ENCODE measurements at places on chromosomes 12 and 14.

DNA sequence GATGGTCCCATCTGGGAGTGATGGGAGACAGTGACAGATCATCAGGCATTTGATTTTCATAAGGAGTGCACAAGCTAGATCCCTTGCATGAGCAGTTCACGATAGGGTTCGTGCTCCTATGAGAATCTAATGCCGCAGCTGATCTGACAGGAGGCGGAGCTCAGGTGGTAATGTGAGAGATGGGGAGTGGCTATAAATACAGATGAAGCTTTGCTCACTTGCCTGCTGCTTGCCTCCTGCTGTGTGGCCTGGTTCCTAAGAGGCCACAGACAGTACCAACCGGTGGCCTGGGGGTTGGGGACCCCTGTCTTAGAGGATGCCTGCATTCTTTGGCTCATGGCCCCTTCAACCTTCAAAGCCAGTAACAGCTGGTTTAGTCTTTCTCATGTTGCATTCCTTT lies 130.3 kb downstream of the PTPN11 start:
- DNase-seq = no peak

DNA sequence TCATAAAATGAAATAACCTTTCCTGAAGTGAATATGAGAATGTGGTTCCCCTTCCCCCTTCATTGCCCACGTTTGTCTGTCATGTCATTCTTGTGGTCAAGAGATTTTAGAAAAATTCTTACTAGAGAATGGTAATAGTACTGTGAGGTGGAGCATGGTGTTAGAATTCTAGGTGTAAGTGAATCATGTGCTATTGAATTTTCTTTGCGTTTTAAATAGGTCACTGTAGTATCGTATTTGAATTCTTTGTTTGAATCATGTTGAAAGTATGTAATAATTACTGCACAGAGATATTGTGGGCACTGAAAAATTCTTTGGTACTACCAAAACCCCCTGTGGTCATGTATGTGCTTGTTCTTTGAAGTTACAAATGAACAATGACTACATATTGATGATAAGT lies 49.9 kb downstream of the FUT8 start:
- DNase-seq = no peak

GRCh38 chr12:105468464-105468863 lies 138.0 kb downstream of the C12orf75 start:
- DNase-seq = no peak

GRCh38 chr14:28759653-28760313 lies 6.8 kb upstream of the FOXG1 start:
- no peak for DNase-seq

DNA sequence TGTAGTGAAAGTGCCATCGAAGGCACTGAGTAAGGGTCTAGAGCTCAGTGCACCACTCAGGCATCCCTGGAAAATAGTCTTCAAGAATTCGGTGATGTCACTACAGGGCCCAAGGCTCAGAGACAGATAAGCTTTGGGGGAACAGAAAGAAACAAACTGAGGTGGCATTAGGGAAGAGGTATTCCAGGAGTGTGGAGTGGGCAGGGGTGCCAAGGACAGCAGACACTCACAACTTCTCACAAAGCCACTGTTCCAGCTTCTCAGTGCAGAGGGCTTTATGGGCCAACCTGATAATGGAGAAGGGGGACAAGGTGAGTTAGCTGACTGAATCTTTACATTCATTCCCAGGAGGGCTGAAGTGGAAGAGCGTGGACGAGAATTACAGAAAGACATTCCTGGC lies 2.1 kb downstream of the LALBA start:
- no peak for DNase-seq

- no peak for DNase-seq
These were observed 60.5 kb upstream of the USP44 start for GRCh38 chr12:95611676-95612309.

DNA sequence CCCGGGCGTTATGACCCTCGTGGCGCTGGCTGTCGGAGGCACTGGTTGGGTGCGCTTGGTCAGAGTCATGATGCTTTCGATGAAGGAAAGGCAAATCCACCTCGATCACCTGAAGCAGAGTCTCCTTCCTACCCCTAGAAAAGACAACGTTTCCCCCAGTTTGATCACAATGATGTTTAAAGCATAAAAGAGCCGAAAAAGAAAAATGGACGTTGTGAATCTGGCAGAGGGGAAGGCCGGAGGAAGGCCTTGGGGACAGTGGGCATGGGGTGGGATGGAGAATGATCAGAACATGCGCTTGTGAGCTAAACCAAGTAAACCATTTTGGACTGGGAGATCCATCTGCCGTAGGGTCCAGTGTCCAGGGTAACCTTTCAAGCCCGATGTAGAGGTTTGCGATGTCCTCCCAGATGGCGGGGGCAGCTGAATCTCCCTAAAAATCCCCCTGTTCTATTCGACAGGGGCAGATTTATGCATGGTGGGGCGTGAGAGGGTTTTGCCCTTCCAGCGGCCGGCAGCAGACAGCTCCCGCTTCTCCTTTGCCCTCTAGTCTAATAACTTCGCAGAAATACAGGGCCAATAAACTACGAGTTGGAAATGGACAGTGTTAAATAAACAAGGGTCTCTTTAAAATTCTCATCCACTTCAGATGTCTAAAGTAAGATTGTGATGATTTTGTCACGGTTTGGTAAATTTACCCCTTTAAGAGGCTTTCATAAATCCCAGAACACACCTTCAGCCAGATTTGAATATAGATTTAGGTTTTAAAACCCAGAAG lies 2.3 kb upstream of the OTX2 start:
- DNase-seq = no peak

GRCh38 chr14:72315714-72316113 lies 383.5 kb downstream of the RGS6 start:
- DNase-seq = no peak

GRCh38 chr12:9732921-9733461 lies at the start of gene CLECL1:
TSS of gene CLECL1 (minus strand) at chr12:9733097.
- peak; percentile 54 for DNase-seq

DNA sequence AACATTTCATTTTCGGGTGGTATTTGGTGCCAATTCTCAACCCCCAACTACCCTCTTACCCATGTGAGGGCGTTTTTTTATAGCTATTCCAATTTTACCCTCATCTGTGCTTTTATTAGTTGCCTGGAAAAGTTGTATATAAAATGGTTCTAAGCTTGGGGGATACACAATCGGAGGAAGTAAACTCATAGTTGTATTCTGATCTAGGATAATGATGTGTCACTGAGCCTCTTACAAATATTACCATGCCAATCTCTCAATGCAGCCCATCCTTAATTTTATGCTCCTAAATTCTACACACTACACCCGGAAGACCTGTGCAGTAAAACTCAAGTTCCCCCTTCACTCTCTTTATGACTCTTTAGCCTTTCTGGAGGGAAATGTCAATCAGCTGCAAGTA lies 1206.5 kb upstream of the FLRT2 start:
- DNase-seq = no peak

GRCh38 chr14:88379706-88380343 lies 5.6 kb upstream of the SPATA7 start:
- no peak for DNase-seq

DNA sequence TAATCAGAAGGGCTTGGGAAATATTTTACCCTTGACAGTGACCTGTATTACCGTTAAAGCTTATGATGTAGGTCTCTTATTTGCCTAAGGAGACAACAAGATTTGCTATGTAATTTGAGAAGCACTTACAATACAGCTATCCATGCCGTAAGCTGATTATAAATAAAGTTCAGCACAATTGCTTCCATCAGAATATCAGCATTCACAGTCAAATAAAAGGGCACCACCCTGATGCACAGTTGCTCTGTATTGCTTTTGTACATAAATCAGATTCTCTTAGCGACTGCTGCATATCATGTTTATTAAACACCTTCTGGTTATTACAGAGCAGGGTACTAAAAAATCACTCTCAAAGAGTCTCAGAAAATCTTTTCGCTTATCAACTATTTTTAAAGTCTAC lies 67.3 kb upstream of the VRK1 start:
- no peak for DNase-seq

GRCh38 chr14:54085232-54085761 lies 128.7 kb upstream of the BMP4 start:
- DNase-seq = no peak

- DNase-seq = no peak
These were observed 98.5 kb upstream of the PLEKHA5 start for GRCh38 chr12:19031032-19031431.

DNA sequence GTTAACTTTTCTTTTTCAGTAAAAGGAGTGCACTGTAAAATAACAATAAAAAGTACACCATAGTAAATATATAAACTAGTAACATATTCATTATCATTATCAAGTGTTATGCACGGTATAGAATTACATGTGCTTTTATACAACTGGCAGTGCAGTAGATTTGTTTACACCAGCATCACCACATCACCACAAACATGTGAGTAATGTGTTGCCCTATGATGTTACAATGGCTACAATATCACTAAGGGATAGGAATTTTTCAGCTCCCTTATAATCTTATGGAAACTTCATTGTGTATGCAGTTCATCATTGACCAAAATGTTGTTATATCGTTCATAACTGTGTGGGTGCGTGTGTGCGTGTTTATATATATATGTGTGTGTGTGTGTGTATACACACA lies 23.5 kb upstream of the NEDD1 start:
- no peak for DNase-seq

DNA sequence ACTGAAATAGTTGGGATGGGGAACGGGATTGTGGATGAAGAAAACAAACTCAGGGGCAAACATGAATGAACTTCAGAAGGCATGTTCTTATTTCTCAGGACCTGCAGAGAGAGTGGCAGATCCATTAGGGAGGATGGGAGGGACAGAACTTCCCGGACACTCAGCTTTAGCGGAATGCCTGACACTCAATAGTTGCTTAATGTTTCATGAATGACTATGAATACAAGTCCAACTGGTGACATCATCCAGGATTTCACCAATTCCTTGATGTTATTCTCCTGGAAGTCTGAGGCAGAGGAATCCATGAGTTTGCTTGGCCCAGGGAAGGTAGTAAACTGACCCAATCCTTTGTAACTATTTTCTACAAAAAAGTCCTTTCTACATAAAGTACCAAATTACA lies 37.8 kb upstream of the LRRC10 start:
- DNase-seq = no peak

GRCh38 chr12:92140896-92141536 lies 4.6 kb downstream of the BTG1 start:
- no peak for DNase-seq

GRCh38 chr12:120175537-120175936 lies 19.0 kb downstream of the GCN1 start:
- no peak for DNase-seq

DNA sequence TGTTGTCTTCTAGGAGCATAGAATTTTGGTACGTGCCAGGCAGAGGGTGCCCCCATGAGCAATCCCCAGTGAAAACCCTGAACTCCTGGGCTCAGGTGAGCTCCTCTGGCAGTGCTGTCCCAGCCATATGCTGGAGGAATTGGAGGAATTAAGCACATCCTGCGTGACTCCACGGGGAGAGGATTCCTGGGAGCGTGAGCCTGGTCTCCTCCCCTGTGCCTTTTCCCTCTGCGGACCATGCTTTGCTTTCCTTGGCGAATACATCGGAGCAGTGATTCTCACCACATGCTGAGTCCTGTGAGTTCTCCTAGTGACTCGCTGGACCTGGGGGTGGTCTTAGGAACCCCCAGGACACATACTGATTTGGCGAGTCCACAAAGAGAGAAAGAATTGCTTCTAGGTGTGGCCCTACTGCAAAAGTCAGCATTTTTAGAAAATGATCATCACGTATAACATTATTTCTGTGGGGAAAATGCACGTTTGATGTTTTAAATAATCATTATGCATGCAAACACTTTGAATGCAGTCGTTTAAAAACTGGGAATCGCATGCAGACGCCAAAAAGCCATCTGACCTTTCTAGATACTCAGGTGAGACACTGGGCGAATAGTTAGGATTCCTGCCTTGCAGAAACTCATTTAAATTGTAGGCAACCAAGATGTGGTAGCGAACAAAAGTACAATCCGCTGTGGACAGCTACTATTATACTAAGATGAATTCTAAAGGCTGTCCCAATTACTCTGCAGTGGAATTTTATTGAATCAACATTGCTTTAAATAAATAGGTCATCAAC lies 370.9 kb downstream of the TMEM132D start:
- DNase-seq = no peak

GRCh38 chr12:117472983-117473382 lies 111.6 kb upstream of the NOS1 start:
- no peak for DNase-seq

GRCh38 chr12:14852880-14853279 lies 9.6 kb upstream of the ART4 start:
- DNase-seq = no peak

- peak; percentile 61 for DNase-seq
These were observed 6.8 kb downstream of the TMCC3 start for GRCh38 chr12:94643606-94644005.

DNA sequence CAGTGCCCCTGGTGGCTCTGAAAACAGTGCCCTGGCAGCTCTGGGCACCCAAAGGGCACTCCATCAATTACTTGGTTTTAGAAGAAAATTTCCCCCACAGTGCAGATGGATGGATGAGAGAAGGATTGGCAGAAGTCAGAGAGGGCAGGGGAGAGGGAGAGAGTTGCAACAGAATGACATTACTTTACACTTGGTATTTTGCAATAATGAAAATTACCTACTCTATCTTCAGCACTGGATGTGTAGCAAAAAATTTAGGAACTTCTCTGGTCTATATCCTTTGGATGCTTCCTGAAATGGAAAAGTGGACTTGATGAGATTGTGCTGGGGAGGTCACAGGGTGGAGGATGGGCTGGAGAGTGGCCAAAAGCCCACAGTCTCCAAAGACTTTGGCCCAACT lies 193.2 kb downstream of the CHST11 start:
- peak; percentile 79 for DNase-seq

- DNase-seq = no peak
These were observed 17.7 kb downstream of the STXBP6 start for GRCh38 chr14:25032092-25032784.

- DNase-seq = no peak
These were observed 47.9 kb upstream of the NAV3 start for GRCh38 chr12:77782766-77783165.

DNA sequence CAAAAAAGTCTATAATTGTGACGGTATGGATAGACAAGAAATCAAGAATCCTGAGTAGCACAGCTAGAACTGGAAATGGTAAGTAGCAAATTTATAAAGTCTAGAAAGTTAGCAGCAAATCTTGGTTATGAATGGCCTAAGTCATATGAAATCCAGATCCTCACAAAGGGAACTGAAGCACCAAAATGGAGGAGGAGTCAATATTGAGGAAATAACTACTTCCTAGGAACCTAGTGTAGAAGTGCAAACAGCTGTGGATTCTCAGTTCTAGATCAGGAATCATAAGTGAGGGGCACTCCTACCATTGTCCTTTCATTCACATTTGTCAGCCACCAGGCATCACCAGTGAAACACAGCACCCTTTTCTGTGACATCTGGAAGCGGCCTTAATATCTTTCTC lies 202.2 kb upstream of the DCN start:
- DNase-seq = peak; percentile 5

Measured in suppressor macrophage treated with lipopolysaccharide for 4 hours (primary cell).